RWPE2 (cell line): ENCODE measurements at places on chromosomes 3 and 15.

DNA sequence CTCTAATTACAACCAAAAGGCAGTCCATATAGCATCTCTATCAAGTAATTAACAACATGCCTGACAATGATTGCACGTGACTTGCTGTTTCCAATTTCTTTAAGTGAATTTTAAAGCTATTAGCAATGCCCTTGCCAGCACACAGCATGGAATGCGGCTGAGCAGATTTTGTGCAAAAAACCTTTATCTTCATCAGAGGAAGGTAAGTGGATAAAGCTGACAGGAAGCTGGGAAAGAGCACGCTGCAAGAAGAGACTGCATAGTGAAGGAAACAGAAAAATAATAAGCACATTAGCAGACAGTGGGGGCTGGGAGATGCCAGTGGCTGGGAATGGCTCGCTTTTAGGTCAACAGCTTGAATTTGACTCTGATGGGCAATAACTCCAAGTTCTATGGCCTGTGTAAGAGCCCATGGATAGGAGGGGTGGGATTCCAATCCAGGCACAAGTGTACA, 138.8 kb downstream of the PDZRN3 start:
- no peak for DNase-seq

DNA sequence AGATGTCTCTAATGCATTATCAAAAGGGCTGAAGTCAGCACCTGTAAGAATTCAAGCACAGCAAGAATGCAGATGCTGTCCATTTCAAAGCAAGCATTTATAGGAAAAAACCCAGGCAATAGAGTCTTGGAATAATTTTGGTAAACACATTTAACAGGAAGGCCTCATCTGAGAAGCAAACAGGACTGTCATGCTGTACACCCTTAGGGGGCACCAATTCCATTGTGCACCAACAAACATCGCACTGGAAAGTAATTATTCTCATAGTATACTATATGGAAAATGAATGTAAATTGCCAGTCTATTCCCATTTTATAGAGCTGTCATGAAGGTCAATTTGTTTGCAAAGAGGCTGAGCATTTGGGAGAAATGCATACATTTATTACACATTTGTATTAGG, 247.3 kb upstream of the SUCLG2 start:
- no peak for DNase-seq

DNA sequence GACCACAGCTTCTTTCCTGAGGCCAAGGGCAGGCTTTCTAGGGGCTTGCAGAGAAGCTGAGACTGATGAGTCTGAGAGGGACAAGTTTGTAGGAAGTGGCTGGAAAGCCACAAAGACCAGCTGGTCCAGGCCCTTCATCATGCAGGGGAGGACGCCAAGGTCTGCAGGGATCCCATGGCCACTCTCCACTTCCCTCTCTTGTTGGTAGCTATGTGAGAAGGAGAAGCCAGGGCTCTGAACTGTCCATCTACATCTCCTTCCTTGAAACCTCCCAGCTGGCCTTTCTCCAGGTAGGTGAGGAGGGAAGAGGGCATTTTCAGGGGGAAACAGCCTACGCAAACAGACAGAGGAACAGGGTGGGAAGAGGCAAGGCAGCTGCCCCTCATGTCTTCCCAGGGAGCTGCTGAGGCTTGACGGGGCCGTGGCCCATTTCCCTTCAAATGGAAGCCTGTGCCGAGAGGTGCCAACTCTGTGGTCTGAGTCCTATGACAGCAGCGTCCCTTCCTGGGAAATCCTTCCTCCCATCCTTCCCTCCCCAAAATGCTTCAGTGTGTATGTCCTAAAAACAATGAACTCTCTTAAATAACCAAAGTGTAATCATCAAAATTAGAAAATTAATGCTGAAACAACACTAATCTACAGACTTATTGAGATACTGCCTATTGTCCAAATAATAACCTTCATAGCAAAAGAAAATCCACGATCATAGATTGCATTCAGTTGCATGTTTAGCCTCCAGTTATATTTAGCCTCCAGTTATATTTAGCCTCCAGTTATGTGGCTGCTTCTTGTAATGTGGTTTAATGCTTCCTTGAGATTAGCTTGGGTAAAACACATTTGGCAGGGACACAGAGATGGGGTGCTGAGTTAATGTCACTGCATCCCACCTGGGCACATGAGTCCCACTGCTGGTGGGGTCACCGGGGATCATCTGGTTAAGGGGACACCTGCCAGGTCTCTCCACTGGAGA, 36.0 kb downstream of the GNB5 start:
- DNase-seq = peak; percentile 44

DNA sequence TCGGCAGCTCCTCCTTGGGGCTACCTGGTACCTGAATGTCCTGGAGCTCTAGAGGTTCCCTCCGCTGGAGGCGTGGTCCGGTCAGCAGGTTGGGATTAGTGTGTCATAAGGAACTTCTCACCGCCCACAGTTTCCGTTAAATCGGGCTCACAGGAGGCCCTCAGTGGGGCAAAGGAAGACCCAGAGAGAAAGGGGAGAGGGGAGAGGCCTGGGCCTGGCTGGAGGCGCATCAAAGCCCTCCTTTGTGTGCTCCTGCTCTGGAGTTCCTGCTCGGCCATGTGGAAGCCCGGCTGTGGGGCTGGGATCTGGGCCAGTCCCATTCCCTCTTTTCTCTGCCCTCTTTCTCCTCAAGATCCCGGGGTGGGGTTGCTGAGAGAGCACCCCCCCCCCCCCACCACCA, at the start of gene RLBP1:
Gene RLBP1 (minus strand): TSS at position 37 of the 400 bp plus-strand sequence. CDS start 2,604 bp downstream, outside the sequence.
- no peak for DNase-seq

DNA sequence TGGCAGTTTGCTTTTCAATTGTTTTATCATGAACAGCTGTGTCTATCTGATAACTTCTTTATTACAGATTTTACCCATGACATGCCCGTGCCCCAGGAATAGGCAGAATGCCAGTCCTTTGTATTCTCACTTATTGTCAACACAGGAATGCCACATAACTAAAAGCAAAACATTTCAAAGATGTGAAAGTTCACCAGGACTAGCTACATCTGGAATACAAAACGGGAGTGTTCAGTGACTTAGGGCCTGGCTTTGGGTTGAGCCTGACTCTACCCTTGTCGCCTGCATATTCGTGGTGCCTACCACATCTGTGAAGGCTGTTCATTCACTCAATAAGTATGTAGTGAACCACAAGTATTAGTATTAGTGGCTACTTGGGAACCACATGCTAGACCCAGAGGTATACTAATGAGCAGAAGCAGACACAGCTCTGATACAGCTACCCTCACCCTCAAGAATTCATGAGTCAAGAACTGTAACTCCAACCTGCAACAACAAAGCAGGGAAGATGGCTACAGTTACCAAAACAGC, 2.9 kb downstream of the TNFSF10 start:
- no peak for DNase-seq

DNA sequence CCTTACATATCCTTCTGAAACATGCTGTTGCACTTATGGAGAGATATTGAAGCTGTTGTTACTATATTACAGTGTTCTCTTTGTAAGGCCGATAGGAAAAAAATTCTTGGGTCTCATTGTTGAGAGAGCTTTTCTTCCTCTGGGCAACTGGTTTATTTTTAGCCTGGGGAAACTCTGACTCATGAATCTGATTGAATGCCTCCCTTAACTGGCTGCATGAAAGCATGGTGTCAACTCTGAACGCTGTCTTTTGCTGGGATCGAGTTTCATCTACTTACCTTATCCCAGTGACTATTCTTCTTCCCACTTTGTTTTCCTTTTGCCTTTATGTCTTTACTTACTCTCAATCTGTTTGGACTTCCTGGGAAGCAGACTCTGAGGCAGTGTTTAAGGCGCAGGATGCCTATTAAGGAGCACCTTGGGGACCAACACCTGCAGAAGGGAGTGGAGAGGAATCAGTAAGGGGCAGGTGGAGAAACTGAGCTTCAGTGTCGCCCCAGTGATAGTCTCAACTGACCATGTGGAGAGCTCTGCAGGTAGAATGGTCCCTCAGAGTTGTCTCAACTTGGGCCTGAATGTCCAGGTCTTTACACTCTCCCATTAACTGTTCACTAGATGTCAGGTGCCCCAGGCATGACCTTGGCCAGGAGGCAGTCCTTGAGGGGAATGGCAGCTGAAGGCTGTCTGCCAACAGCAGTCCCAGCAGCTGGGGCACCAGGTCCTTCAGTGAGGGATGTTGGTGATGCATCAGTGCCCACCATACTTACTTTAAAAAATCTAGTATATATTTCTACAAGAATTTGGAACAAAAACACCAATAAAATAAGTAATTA, 88.9 kb upstream of the CCNL1 start:
- no peak for DNase-seq

DNA sequence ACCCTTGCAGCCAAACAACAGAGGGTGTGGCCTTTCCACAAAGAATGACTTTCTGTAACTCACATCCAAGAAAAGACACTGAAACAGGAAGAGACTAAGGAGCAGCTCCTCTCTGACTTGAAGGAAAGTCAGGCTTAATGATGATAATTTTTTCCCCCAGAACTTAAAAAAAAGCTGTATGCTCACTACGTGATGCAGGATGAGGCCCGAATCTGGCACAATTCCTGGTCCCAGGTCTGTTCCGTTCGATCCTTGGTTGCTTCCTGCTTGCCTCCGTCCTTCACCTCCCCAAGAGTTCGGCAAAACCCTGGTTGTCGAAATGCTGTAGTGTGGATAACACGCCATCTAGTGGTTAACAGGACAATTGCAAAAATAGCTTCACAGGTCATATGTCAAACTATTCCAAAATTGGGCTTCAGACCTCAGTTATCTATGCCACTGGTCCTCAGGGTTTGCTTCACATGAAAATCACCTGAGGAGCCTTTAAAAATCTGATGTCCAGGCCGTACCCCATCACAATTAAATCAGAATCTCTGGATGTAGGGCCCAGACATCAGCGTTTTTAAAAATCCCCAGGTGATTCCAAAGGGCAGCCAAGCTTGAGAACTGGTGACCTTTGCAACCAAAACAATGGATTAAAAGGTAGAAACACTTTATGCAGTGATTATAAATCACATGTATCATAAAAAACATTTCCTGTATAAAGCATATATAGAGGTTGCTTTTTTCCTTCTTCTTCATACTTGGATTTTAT, 28.1 kb upstream of the SYNM start:
- DNase-seq = no peak

DNA sequence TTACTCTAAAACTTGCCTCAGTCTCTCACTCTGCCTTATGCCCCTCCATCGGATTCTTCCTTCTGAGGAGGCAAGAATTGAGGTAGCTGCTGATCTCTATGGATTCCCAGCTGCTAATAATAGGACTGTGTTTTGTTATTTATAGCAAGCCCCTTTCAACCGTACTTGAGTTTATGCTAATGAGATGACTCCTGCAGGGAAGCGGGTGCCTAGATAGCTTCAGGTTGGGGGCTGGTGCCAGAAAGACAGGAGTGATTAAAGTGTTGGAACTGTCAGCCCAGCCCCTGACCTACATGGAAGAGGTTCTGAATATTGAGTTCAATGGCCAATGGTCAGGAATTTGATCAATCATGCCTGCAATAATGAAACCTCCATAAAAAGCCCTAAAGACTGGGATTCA, 21.8 kb upstream of the LIMD1 start:
- DNase-seq = no peak

GRCh38 chr3:123733805-123734526, 149.1 kb upstream of the HACD2 start:
- peak; percentile 72 for DNase-seq

- DNase-seq = no peak
Measured at GRCh38 chr15:47460795-47461573, 256.3 kb upstream of the SEMA6D start.

- DNase-seq = no peak
Measured at GRCh38 chr15:78127882-78128281, 3.4 kb downstream of the CIB2 start.

DNA sequence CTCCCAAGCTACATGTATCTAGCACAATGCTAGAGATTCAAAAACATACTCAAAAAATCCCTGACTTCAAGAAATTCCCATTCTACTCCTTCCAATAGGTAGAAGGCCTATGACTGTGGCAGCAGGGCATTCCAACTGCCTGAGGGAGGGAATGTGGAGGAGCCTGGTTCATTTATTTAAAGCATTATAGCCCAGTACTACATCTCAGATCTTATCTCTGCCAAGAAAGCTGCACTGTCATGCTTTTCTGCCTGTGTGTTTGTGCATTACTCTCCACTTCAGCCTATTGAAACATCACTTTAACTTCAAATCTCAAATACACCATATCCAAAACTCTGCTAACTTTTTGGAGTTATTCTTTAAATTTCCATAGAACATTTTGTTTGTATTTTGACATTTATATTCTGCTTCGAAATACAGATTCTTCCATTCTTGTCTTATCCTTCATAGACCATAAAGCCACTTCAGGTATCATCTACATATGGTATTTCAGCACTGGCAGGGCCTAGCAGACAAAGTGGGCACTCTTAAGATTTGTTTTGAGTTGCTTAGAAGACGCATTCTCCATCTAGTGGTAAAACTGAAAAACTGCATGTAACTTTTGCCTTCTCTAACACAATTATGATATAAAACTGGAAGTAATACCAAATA, 59.1 kb upstream of the NEDD4 start:
- DNase-seq = no peak

DNA sequence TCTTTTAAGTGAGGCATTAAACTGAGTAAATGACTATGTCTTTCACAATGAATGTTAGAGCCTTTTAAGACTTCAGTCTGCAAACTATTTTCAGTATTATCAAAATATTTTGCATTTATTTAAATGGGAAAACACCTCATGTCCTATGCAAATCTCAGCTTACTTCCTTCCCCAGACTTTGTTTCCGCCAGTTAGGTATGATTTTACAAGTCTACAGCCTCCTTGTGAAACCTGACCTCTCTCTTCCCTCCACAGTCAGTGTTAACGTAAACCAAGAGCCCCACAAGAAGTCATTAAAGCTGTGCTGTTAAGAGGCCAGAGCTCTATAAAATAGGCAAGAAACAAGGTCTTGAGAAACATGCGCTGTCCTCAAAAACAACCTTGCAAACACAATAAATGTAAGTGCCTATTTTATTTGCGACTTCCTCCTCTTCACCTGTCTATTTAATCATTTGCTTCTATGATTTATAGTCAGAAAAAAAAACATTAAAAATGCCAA, 48.3 kb downstream of the PRTG start:
- DNase-seq = no peak

DNA sequence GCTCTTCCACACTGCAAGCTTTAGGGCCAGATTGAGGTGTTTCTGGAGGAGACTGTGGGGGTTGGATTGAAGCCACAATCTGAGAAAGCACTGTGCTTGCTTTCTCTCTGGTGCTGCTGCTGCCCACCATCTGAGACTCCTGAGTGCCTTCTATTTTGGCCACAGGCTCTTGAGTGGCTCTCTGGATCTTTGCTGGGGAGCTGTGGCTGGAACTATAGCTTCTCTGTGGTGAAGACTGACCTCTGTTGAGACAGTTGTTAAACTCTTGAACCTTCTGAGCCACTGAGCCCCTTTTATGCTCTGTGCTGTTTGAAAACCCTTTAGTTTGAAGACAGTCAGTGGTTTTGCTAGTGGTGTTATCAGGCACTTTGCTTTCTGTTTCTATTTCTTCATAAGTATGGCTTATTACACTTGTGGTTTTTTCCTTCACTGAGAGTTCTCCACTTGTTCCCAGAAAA, 108.7 kb upstream of the TSPAN3 start:
- DNase-seq = no peak

DNA sequence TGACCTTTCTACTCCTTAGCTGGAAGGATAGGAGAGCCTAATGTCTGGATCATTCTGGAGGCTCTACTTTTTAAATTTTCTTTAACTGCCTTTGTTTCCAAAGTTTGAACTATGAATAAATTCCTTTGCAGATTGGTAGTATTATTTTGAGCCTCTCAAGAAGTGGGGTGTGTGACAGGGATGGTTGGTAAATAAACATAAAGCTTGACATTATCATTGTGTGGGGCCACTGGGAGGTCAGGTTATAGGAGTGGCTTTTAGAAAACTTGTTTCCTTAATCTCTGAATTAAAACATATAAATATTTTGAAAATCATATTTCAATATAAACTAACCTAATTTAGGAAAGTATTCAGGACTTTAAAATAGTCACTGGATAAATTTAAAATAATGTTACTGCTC, 89.3 kb downstream of the OTOL1 start:
- no peak for DNase-seq
